BE2C (cell line): ENCODE measurements at places on chromosomes 13 and 19.
A peak's percentile ranks its signal among the peaks of the same experiment; 100 is the strongest.

DNA sequence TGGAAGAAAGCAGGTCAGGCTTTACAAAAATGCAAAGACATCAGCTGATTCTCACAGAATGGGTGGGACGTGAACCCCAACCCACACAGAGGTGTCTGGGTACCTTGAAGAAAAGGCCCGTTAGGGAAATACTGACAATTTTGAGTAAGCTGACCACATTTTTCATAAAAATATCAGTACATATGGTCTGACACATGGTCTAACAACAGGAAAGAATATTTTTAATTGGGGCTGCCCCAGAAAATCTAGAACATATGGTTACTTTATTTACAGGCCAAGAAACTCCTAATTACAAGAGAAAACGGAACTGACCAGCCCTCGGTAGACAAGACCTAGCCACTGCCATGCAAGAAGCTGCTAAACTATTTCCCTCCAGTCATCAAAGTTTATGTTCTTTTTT is 48.7 kb upstream of the ITM2B start:
- no peak for DNase-seq

- no peak for DNase-seq
Observed at GRCh38 chr13:41561170-41561569, 103.8 kb downstream of the RGCC start.

- peak; percentile 60 for DNase-seq
Observed at GRCh38 chr19:40165362-40165937, 25.8 kb upstream of the MAP3K10 start.

DNA sequence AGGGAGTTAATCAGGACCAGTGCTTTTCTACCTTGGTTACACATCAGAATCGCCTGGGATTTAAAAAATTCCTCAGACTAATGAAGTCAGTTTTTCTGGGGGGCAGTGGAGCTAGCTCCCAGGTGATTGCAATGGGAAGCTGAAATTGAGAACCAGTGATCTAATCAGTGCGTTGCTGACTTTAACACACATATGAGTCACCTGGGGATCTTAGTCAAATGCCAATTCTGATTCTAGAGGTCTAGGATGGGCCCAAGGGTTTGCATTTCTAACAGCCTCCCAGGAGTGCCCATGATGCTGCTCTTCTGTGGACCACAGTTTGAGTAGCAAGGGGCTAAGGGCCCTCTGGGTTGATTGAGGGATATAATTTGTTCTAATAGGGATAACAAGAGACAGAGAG is 54.5 kb downstream of the KL start:
- DNase-seq, result no peak

- no peak for DNase-seq
Observed at GRCh38 chr19:54376610-54377285, 12.0 kb upstream of the LAIR1 start.

- DNase-seq, result no peak
Observed at GRCh38 chr13:27971776-27972477, 2.8 kb upstream of the CDX2 start.

GRCh38 chr13:93344048-93344705 is 117.6 kb downstream of the GPC6 start:
- DNase-seq, result no peak

GRCh38 chr13:73268306-73268705 is 209.5 kb downstream of the KLF5 start:
- DNase-seq, result peak; percentile 47

DNA sequence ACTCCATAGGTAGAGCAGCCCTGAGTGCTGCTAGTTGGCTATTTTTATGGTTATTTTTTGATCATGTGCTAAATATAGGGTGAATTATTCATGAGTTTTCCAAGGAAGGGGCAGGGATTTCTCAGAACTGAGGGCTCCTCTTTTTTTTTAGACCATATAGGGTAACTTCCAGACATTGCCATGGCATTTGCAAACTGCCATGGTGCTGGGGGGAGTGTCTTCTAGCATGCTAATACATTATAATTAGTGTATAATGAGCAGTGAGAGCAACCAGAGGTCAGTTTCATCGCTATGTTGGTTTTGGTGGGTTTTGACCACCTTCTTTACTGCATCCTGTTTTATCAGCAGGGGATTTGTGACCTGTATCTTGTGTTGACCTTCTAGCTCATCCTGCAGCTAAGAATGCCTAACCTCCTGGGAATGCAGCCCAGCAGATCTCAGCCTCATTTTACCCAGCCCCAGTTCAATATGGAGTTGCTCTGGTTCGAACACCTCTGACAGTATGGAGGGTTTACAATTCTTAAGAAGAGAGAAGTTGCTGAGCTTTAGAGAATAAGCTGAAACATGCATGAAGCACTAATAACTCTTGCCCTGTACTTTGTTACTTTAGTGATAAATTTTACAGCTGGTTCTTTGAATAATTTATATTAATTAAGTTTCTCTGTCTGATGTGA is 31.7 kb downstream of the CEACAM1 start:
- no peak for DNase-seq

DNA sequence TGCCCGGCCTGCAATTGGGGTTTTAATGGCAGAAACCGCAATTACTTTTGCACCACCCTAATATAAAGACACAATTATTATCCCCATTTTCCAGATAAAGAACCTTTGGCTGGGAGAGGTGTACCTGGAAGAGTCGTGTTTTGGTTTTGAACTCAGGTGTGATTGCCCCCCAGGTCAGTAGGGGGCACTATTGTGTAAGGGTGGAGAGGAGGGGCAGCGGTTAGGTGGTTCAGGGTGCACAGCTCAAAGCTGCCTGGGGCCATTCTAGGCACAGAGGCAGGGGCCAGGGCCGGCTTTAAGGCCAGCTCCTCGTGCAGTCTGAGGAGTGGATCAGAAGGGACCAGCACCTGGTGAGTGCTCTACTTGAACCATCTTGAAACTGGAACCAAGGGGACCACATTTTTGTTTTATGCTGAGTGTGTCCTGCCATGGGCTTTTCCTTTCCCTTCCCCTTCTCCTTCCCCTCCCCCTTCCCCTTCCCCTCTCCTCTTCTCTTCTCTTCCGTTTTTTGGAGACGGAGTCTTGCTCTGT is 5.8 kb upstream of the FCGRT start:
- peak; percentile 83 for DNase-seq

GRCh38 chr13:36377826-36378468 is 31.8 kb upstream of the SPART start:
- no peak for DNase-seq

GRCh38 chr13:28037399-28037798 is 48.9 kb upstream of the URAD start:
- DNase-seq, result no peak

GRCh38 chr19:40592170-40592569 is 9.0 kb upstream of the LTBP4 start:
- DNase-seq, result no peak

- no peak for DNase-seq
Observed at GRCh38 chr13:63614874-63615612, 2199.4 kb upstream of the PCDH20 start.

DNA sequence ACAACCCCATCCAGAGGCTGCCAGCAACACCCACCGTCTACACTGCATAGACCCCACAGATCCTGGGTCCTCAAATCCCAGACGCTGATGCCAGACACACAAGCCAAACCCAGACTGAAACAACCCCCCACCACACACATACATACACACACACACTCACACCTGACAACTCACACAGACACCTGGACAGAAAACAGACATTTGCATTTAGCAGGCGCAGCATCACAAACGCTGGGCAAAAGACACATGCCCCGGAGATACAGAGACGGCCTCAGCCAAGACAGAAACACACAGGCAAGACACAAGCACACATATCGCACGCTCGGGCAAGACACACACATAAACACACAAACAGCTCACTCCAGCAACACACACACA is 1.3 kb downstream of the BBC3 start:
- DNase-seq, result no peak

GRCh38 chr13:32940601-32941000 is 75.6 kb upstream of the KL start:
- DNase-seq, result peak; percentile 74

- DNase-seq, result no peak
Observed at GRCh38 chr13:45974500-45974899, 78.0 kb downstream of the ZC3H13 start.

- no peak for DNase-seq
Observed at GRCh38 chr13:26459276-26460131, 98.0 kb upstream of the WASF3 start.
